ENCODE measurements at places on chromosomes 6 and 20.

DNA sequence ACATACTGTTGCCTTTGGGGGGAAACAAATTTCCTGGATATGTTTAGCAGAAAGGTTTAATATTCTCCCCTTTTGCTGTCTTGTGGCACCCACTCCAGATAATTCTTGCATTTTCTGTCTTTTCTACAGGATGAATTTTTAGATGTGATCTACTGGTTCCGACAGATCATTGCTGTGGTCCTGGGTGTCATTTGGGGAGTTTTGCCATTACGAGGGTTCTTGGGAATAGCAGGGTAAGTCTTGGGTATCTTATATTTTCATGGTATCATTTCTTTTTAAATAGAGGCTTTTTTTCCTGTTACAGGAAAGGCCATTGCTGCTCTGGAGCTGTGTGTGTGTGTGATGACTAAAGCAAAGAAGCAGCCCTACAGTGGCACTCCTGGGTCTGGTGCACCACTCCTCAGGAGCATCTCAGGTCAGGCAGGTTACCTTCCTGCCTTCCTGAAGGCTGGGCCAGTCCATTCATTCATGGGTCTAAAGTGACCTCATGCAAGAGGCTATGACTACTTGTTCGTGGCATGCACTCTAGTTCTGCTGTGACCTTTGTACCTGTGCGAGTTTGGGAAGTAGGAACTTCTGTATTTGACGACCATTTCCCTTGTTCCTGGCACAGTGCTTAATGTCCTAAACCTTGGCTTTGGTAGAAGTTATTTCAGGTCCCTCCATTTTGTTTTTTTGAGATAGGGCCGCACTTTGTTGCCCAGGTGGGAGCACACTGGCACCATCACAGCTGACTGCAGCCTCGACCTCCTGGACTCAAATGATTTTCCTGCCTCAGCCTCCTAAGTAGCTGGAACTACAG, 2.2 kb downstream of the RAB5IF start:
- DNase-seq, result no peak

- no peak for DNase-seq
These were observed 111.9 kb downstream of the ANKRD60 start for GRCh38 chr20:58116505-58116904.

- DNase-seq, result no peak
These were observed 24.6 kb downstream of the DLL1 start for GRCh38 chr6:170266061-170266825.

DNA sequence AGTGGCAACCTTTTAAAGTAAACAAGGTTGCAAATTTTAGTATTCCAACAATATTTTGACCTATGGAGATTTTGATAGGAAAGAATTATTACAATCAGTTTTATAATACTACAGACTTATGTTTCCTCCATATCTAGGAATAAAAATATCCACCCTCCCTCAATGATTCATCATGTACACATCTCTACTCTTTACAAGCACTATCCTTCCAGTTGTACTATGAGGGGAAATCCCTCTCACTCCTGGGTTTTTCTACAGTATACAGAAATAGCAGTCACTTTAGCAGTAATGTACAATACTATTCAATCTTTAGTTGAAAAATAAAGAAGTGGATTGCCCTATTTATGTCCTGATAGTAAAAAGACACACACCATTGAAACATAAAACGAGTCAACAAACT, 46.3 kb upstream of the SCML4 start:
- DNase-seq, result no peak

GRCh38 chr20:44614525-44614924, 32.1 kb downstream of the PKIG start:
- no peak for DNase-seq

DNA sequence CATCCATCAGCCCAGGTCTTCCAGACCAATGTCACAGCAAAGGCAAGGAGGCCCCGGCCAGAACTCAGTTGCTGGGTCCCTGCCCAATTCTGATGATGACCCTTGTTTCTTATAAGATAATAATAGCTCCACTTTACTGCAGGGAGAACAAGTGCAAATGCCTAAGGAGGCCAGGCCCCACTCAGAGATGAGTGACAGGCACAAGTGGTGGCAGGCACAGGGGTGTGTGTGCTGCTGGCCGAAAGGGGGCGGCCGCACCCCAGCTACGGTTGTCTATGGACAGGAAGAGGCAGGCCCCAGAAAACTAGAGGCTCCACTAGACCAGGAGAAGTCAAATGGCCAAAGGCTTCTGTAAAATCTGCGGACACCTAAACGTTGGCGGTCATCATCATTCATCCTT, 28.6 kb downstream of the GNAS-AS1 start:
- no peak for DNase-seq

DNA sequence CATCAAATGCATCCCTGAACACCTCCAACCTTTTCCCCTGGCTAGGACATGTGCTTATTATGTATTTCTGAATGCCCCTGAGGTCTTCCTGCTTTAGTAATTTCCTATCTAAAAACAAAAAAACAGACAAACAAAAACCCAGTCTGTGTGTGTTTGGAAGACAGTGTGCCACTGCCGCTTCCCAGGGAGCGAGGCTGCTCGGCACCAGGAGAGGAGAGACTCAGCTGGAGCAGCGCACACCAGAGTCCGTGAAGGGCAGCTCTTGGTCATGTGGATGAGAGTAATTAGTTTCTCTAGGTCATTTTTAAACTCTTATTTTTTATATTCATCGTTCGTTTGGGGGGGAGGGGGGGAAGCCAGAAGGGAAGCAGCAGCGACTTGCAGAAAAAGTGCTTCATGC, 10.0 kb upstream of the ANKRD60 start:
- no peak for DNase-seq

GRCh38 chr6:55299286-55299985, 27.8 kb upstream of the GFRAL start:
- no peak for DNase-seq
